Caco-2 (cell line): ENCODE measurements at places on chromosomes 4 and X.
A peak's percentile ranks its signal among the peaks of the same experiment; 100 is the strongest.

DNA sequence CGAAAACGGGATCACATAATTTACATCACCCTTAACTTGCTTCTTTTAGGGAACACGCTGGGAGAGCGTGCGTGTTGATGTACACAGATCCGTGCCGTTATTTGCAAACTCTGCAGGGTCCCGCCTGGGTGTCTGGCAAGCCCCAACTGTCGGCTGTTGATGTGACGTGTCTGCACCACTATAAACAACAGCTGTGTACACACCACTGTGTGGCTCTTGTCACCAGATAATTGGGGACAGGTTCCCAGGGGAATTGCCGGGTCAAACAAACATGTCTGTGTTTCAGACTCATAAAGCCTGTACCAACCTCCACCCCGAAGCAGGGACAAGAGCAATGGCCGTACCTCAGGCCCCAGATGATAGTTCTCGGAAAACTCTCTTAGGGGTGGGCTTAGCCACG is 105.0 kb upstream of the AFAP1 start:
- no peak for DNase-seq

- no peak for DNase-seq
Measured at GRCh38 chr4:105666693-105667092, 41.8 kb downstream of the INTS12 start.

- DNase-seq: no peak
Measured at GRCh38 chr4:2159931-2160330, 82.0 kb downstream of the HAUS3 start.

GRCh38 chr4:171594293-171594692 is 218.9 kb upstream of the GALNTL6 start:
- DNase-seq: no peak

DNA sequence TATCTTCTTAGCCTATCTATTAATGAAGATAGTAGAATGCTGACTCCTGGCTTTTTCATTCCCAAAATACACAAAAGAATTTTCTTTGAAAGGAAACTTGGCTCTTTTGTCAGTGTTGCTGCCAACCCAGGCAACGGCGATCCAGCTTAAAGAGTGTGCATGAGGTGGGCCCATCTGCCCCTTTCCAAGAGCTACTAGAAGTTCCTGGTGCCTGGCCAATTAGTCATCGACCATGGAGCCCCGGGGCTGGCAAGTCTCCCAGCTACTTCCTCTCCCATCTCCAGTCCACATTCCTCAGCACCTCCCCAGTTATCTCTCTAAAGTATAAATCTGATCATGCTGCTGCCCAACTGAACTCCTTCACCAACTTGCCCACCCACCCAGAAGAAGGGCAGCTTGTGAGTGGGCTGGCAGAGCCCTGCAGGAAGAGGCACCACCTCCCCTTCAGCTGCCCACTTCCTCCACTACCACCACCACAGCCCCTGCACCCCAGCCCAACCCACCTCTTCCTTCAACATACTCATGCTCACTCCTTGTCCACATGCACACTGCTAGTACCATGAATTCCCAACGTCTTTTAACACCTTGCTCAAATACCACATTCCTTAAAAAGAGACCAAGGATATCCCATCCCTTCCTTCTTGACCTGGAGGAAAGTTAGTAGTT is 158.2 kb upstream of the MAP3K15 start:
- DNase-seq: peak; percentile 41

DNA sequence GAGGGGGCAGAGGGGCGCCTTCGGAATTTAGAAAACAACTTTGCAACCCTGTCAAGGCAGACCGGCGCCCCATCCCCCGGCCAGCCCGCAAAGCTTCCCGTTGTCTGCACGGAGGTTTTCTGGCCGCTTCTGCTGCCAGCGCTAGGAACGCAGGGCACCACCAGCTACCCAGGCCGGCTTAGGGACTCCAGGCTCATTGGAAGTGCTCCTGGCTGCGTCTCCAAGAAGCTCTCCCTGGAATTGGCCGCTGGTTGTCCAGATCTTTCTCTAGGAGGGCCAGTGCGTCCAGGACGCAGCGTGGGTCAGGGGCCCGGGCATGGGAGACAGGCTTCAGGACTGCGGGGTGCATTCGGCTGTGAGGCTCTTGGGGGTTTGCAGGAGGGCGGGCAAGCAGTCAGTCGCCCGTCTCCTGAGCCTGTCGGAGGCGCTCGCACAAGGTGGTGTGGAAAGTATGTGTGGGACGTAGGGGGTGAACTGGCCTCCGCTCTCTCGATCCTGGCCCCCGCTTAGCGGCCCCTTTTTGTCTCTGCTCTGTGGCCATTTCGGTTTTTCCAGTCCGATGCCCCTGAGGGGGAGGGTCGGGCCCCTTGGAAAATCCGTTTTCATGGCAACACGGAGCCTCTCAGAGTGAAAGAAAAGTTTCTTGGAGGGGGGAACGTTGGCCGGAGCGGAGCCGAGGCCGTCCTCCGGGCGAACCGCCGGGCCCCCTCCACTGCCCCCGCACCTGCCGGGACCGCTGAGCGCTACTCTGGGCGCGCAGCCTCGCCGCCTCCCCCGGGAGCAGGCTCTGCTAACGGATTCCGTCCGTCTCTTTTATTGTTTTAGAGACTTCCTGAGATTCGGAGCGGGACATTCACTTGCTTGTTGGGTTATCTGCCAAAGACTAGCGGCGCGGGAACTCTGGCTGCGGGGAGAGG is 810 bp upstream of the SOX3 start:
- DNase-seq: no peak

- no peak for DNase-seq
Measured at GRCh38 chr4:169282429-169283113, 11.8 kb upstream of the SH3RF1 start.

DNA sequence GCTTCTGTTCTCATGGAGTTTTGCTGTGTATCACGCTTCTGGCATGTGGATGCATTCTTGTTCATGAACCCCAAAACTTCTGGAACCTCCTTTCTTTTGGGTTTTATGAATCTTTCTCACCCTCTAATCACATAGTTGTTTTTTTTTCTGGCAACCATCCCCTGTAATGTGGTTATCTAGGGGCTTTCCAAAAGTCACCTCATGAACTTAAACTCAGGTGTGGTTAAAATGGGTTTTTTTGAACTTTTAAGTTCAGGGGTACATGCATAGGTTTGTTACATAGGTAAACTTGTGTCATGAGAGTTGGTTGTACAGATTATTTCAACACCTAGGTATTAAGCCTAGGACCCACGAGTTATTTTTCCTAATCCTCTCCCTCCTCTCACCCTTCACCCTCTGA is 1099.4 kb upstream of the SLIT2 start:
- DNase-seq: no peak

DNA sequence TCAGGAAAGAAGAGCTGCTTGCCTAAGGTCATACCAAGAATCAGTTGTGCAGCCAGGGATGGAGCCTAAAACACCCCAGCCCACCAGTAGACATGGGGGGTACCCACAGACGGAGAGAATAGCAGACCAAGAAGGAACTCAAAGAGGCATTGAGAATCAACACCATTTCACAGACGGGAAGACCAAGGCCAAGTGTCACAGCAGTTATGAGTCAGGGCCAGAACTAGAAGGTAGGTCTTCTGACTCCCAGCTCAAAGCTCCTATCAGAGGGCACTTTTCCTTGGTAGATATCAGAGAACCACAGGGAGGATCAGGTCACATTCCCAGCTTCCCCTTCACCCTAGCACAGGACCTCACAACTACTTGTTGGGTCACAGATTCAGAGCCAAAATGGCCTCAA is 14.5 kb downstream of the OTUD5 start:
- no peak for DNase-seq
